ENCODE measurements at places on chromosomes 2 and 18. TPM values are rescaled to one million over a fixed set of nuclear protein-coding genes. Genes with fewer than 3 reads are reported as not detected.

The UBR3 gene
- total RNA-seq: 72.8 TPM

The RAB17 gene
- 4.9 TPM for total RNA-seq

The BMP10 gene
- not detected for total RNA-seq

The DUSP28 gene
- 2.4 TPM for total RNA-seq

The ZSCAN30 gene
- 14.0 TPM for total RNA-seq

The CELF4 gene
- total RNA-seq: not detected

The IL36RN gene
- not detected for total RNA-seq

The COBLL1 gene
- total RNA-seq: 7.8 TPM

The ZNF24 gene
- total RNA-seq: 50.7 TPM

The MFSD2B gene
- total RNA-seq: under 0.01 TPM

The TMEM150A gene
- total RNA-seq: 12.9 TPM

The COL5A2 gene
- total RNA-seq: 72.6 TPM
